ENCODE measurements at places on chromosomes 7 and 10. TPM values are rescaled to one million over a fixed set of nuclear protein-coding genes. Genes with fewer than 3 reads are reported as not detected.

- DNase-seq: no peak
Observed at GRCh38 chr10:58158806-58159205, 108.9 kb downstream of the IPMK start.

- no peak for DNase-seq
Observed at GRCh38 chr10:97089209-97089870, 96.4 kb downstream of the SLIT1 start.

DNA sequence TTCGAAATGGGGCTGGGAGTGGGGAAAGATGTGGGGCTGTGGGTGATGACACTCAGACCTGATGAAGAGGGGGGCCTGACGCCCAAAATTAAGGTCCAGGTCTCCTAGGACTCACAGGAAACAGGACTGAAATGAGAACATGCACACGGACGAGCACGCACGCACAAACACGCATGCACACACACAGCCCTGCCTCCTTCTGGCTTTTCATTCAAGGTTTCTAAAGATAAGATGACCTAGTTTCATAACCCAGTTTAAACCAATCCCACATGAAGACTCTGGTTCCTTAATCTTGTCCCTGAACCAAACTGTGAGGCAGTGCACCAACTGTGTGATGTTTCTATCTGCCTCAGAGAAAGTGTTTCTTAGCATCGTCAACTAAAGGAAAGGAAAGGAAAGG lies 162.0 kb downstream of the DGKI start:
- no peak for DNase-seq

The TRIM74 gene
- 0.38 TPM for total RNA-seq

- DNase-seq: no peak
Observed at GRCh38 chr7:24283897-24284698, at the start of gene NPY. Gene NPY, plus strand, starts transcription at chr7:24284190. Its CDS starts 1,051 bp downstream, at chr7:24285241.

GRCh38 chr10:10128387-10128786 lies 889.3 kb upstream of the CELF2 start:
- no peak for DNase-seq

Measured in activated T-cell treated with anti-CD3 and anti-CD28 coated beads, Interleukin-2, amount 50 U/mL, for 4 hours (primary cell).